ENCODE measurements at places on chromosomes 2 and 18. TPM values are rescaled to one million over a fixed set of nuclear protein-coding genes. Genes with fewer than 3 reads are reported as not detected.

DNA sequence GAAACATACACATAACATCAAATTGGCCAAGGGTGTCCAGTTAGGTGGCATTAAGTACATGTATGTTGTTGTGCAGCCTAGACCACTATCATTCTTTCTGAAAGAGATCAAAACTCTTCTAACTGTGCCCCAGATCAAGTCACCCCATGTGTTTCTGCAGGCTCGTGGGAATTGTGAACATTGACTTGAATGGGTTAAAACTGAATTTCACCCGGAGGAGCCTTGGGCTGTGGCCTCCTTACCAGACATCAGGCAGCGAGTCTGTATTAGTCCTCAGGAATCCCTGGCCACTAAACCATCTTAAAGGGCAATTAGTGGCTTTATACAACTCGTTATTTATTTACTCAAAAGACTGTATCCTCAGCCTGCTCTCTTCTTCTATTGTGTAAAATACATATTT lies 149.0 kb upstream of the REV1 start:
- no peaks in the 10 kb centered on the region for H3K36me3 ChIP-seq
- H3K4me1 ChIP-seq, result no peaks in the 10 kb centered on the region
- DNase-seq, result no peak

DNA sequence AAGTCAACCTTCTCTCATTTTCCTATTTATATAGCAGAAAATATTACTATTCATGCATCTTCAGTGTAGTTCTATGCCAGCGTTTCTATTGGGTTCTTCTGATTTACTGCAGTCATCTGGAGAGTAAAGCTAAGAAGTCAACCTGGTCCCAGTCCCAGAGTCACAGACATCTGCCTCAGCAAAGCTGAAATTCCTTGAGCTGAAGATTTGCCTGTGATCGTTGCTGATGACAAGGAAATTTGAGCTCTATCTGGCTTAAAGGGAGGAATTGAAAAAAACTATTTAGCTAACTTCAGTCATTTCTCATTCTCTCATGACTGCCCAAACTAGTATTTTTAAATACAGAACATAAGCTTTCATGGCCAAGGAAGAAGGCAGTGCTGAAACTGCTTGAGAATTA lies 45.7 kb downstream of the RND3 start:
- H3K36me3 ChIP-seq, result no peaks in the 10 kb centered on the region
- no peak for DNase-seq
- no peaks in the 10 kb centered on the region for H3K27me3 ChIP-seq

- no peaks in the 10 kb centered on the region for H3K27me3 ChIP-seq
- no peaks in the 10 kb centered on the region for H3K4me1 ChIP-seq
Measured at GRCh38 chr2:172420216-172420615, 7.2 kb upstream of the ITGA6 start.

GRCh38 chr2:83071914-83072313 lies 1387.2 kb downstream of the SUCLG1 start:
- no peak overlapping the region for H3K27ac ChIP-seq
- no peaks in the 10 kb centered on the region for H3K36me3 ChIP-seq

GRCh38 chr18:10898417-10898974 lies 250.9 kb downstream of the PIEZO2 start:
- no peak overlapping the region for H3K27ac ChIP-seq
- peaks cover 66% of the 10 kb centered on the region for H3K27me3 ChIP-seq
- no peak overlapping the region for H3K4me3 ChIP-seq
- no peak for DNase-seq
- no peaks in the 10 kb centered on the region for H3K36me3 ChIP-seq

GRCh38 chr18:28793901-28794300 lies 617.0 kb upstream of the CDH2 start:
- H3K4me3 ChIP-seq, result no peak overlapping the region
- H3K36me3 ChIP-seq, result no peaks in the 10 kb centered on the region
- no peaks in the 10 kb centered on the region for H3K27me3 ChIP-seq
- DNase-seq, result no peak

DNA sequence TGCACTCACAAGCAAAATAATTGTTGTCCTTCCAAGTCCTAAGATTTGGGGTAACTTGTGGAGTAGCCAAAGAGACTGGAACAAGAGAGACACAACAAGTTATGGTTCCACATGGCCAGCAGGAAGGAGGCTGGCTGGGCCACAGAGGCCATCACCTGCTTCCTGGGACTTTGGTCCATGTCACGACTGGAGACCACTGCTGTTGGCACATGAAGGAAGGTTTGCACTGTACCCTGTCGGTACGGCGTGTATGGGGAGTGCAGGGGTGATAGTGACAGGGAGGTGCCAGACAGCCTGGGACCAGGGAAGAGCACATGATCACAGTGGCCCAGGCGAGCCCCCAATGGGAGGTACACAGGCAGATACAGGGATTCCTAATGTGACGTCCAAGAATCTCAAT lies 15.5 kb downstream of the SLC66A2 start:
- H3K4me1 ChIP-seq, result no peaks in the 10 kb centered on the region
- no peak overlapping the region for H3K4me3 ChIP-seq
- H3K27me3 ChIP-seq, result no peaks in the 10 kb centered on the region

DNA sequence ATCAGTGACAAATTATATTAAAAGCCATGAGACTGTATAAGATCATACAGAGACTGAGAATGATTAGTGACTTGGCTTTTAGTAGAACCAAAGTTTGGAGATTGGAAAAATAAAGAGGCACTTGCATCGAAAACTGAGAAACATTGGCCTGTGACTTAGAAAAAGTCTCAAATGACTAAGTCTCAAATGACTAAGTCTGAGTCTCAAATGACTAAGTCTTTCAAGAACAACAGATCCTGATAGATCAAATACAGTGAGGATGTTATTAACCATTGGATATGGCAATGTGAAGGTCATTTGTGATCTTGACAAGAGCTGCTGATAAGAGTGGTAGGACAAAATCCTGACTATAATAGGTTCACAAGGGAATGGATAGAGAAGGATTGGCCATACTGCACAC lies 135.5 kb upstream of the FANCL start:
- DNase-seq, result no peak
- no peak overlapping the region for H3K27ac ChIP-seq
- H3K27me3 ChIP-seq, result no peaks in the 10 kb centered on the region
- H3K4me1 ChIP-seq, result no peaks in the 10 kb centered on the region
- no peaks in the 10 kb centered on the region for H3K36me3 ChIP-seq
- H3K4me3 ChIP-seq, result no peak overlapping the region

DNA sequence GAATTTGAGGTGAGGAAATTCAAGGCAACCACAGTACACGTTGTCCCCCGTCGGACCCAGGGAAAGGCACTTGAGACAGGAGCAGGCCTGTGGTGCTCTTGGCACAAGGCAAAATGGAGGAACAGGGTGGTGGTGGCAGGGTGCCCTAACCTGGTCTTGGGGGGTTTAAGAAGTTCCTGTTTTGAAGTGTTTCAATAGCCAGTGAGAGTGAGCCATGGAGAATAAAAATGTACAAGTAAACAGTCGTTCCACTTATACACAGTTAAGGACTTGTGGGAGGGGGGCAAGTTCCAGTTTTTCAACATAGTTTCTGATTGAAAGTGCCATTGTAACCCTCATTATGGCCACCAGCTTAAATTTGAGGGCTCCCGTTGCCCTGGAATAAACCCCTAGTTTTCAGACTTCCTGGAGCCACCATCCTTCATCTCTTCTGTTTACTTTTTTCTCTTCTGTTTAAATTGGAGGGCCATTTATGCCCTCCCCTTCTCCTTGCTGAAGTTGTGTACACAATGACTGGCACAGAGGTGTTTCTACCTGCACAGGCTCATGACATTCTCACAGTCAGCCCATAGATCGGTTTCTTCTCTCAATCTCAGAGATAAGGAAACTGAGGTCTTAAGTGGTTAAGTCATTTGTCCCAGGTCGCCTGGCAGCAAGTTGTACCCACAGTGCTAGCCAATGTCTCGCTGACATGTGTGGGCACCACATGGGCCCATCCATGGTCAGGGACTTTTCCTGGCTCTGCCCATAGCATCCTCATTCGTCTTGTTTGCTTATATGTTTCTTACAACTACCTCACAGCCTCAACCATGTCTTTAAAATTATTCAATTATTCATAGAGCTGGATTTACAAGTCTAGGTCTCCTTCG lies 66.0 kb upstream of the ST3GAL5 start:
- H3K27ac ChIP-seq, result no peak overlapping the region
- peaks cover 13% of the 10 kb centered on the region for H3K4me1 ChIP-seq
- H3K4me3 ChIP-seq, result no peak overlapping the region
- no peak for DNase-seq
- no peaks in the 10 kb centered on the region for H3K27me3 ChIP-seq

DNA sequence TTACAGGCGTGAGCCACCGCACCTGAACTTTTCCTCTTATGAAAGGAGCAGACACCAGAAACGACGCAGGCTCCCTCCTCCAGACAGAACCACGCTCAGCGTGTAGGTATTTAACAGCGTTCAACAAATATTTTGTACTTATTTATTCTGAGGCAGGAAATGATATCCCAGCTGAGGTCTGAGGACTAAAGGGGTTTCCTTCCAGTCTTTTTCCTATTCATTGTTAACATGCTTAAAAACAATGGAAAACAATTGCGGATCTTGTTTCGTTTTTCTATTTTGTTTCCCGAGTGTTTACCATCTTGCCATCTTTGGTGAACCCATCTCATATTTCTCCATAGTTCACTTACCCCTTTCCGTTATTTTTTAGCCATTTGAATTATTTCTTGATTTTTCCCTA lies 43.7 kb upstream of the FOSL2 start:
- H3K4me3 ChIP-seq, result no peak overlapping the region
- DNase-seq, result no peak
- H3K27ac ChIP-seq, result no peak overlapping the region
- no peaks in the 10 kb centered on the region for H3K4me1 ChIP-seq
- H3K27me3 ChIP-seq, result no peaks in the 10 kb centered on the region

DNA sequence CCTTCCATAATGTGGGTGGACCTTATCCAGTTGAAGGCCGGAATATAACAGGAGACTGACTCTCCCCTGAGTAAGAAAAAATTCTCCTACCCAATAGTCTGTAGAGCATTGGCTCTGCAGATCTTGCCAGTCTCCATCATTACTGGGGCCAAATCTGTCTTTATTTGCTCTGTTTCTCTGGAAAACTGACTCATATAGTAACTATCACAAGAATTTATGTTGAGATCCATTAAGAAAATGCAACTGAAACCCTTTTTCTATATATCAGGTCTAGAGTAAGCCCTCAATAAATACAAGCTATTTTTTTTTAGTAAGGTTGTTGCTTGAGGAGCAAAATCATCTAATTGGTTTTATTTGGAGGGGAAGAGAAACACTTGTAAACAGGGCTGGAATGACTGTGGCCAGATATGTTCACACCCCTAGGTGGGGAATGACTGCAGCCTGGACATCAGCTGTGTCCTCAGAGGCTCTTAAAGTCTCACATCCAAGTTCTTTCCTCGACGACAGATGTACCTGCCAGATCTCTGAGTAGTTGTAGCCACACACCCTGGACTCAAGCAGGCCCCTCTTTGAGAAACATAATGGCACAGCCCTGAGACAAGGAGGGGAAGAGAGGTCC lies 339.7 kb downstream of the TNS1 start:
- no peak overlapping the region for H3K4me3 ChIP-seq
- H3K4me1 ChIP-seq, result peaks cover 10% of the 10 kb centered on the region
- no peak for DNase-seq

GRCh38 chr2:129080715-129081476 lies 762.2 kb upstream of the HS6ST1 start:
- H3K27me3 ChIP-seq, result peaks cover 19% of the 10 kb centered on the region
- no peak overlapping the region for H3K27ac ChIP-seq
- H3K4me3 ChIP-seq, result no peak overlapping the region
- H3K36me3 ChIP-seq, result no peaks in the 10 kb centered on the region
- no peak for DNase-seq

DNA sequence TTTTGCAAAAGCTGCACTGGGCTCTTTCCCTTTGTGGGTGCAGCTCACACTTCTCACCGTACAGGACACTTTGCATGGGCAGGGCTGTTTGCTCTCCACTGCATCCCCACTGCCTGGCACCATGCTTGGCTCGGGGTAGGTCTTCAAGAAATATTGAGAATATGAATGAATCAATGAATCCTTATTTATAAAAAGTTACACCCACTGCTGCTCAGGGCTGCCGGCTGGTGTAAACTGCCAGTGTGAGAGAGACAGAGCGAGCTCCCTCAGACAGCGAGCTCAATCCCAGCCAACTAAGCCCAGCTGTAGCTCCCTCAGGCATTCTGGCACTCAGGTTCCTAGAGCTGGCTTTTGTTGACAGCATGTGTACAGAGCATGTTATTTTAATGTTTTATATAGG lies 3.4 kb downstream of the TMEM185B start:
- H3K27me3 ChIP-seq, result no peaks in the 10 kb centered on the region
- no peak for DNase-seq
- H3K4me3 ChIP-seq, result no peak overlapping the region
- H3K27ac ChIP-seq, result no peak overlapping the region
- H3K36me3 ChIP-seq, result no peaks in the 10 kb centered on the region

Gene CELF4
- 1.9 TPM for total RNA-seq

Gene CXCR2
- not detected for total RNA-seq

Gene CCDC85A
- total RNA-seq, result not detected

Gene RFX8
- not detected for total RNA-seq

Gene SP100
- total RNA-seq, result 50.2 TPM

Gene BOLL
- total RNA-seq, result not detected

Gene ADGRF3
- total RNA-seq, result 0.48 TPM

Gene POTEJ
- not detected for total RNA-seq

Gene MFSD2B
- total RNA-seq, result 1.1 TPM

Gene CEP68
- 10.8 TPM for total RNA-seq

Gene ORC2
- 34.0 TPM for total RNA-seq

Measured in PC-9 (cell line).